ENCODE measurements at places on chromosomes 7 and 10.

DNA sequence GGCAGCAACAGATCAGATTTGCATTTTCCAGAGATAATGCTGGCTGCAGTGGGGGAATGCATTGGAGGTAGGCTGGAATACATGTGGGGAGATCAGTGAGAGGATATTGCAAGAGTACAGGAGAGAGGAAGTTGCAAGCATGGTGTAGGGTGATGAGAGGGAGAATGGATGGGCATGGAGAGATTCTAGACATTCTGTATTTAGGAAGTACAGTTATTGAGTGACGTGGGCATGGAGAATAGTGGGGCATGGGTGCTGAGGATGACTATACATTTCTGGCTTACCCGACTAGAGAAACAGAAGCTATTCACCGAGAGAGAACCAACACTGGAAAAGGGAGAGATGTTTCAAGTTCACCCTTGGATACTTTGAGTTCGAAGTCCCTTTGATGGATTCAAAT is 116.9 kb upstream of the SVIL start:
- no peak for DNase-seq

DNA sequence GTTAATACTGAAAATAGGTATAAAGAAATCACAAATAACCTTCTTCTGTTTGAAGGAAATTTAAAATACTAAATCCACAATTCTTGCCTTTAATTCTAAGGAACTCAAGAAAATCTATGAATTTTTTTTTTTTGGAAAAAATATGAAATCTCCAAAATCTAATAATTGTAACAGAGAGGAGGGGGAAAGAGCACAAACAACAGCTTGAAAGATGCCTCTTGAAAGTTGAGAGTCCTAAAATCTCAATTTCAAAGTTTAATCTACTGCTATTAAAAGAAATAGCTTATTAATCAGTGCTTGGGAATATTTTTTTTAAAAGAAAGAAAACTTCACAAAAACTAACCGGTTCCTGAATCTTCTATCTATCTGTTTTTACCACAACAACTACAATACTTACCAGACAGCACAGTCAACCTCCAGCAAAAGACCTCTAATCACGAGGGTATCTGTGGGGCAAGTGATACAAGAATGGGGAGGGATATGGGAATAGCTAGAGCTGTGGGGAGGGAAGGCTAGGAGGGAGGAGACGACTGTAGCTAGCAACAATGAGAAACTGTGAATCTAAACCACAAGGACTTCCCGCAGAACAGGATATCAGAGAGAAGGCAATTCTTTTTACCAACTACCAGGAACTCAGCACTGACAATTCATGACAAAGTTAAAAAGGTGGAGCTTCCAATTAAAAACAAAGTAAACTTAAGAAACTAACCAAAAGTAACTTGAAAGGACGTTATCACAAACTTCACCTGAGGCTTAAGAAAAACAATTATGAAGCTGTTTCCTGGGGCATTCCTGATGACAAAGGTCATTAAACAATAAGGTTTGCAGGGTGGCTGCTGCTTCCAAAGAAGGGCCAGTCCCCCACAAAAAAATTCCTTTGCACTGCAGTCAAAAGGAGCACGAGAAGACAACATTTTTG is at the start of gene USP54:
USP54 (minus strand) TSS at position 462 of the 919 bp plus-strand sequence. CDS start 15,684 bp downstream, outside the sequence.
- no peak for DNase-seq

GRCh38 chr7:132255898-132256297 is 320.4 kb downstream of the PLXNA4 start:
- no peak for DNase-seq

DNA sequence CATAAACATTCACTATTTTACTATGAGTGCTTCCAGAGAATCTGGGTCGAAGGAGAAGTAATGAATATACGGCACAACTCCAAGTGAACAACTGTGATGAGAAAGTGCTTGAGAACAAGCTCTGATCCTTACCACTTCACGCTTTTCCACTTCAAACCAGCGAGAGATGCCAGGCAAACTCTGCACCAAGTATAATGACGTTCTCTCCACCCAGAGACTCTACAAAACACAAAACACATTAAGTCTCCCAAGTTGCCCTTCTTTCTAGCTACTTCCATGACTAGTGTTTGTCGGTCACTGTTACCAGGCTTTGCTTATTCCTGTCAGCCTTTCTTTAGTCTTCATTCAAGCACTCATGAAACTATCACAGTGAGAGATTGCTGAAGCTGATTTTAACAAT is 193.1 kb upstream of the IMMP2L start:
- no peak for DNase-seq

GRCh38 chr10:101158459-101159058 is 27.5 kb downstream of the TLX1 start:
- no peak for DNase-seq

DNA sequence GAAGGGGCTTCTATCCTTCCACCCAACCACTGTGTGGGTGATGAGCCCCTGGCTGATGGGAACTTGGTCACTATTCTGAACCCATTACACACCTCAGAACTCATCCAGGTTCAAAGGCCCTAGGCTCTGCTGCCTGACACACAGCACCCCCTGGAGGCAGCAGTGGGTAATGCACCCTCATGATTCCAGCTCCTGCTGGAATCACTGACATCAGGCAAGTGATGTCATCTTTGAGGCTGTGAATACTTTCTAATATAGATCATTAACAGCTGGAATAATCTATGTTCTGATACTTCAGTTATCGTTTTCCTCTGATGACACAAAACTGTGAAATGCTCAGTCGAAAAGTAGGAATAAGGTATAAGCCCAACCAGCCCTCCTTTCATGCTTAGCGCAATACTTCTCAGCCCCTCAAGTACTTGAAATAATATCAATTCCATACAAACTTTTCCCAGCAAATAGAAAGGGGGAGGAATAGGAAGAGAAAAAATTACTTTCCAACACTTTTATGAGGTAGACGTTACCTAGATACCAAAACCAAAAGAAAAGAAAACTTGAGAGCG is 7.5 kb upstream of the RBP3 start:
- DNase-seq, result peak; percentile 58

- DNase-seq, result peak; percentile 27
Observed at GRCh38 chr7:75642810-75643486, 95.8 kb downstream of the HIP1 start.

DNA sequence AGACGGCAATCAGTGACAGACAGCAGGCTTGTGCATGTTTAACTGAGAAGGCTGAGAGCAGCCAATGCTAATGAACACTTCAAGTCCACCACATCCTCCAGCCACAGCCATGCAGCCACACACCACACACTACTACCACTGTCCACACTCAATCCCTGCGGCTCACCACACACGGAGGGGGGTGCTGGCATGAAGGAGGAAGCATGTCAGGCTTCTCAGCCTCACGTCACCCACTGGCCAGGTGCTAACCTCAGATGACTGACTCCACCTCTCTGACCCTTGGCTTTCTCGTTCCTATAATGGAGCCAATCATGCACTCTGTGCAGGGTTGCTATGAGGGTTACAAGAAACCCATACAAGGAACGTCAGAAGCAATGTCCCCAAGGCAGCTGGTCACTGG is 165.4 kb upstream of the RNF32 start:
- no peak for DNase-seq

- no peak for DNase-seq
Observed at GRCh38 chr10:62959553-62959952, 143.4 kb upstream of the EGR2 start.

Data from stimulated activated CD8-positive, alpha-beta memory T cell treated with anti-CD3 and anti-CD28 coated beads, Interleukin-7, amount 100 ng/mL, for 1 hour (primary cell).